ENCODE measurements at places on chromosomes 4 and X.

DNA sequence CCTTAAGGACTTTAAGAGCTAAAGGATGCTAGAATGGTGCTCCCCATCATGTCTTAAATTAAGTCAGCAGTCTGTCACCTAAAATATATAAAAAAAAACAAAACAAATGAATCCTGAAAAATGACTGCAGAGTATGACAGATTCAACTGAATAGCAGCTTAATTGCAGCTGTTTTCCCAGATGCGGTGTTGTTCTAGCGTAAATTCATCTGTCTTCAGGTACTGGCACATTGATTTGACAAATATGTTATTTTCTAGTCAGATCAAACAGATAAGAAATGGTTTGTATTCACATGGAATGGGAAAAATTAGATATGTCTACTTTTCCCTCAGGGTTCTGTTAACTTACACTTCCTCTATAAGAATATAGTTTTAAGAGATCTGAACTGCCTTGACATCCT is 211.7 kb downstream of the NAF1 start:
- no peaks in the 10 kb centered on the region for H3K27me3 ChIP-seq
- H3K4me3 ChIP-seq, result no peak overlapping the region
- no peak overlapping the region for H3K27ac ChIP-seq
- no peak for DNase-seq
- no peaks in the 10 kb centered on the region for H3K36me3 ChIP-seq

- H3K27me3 ChIP-seq, result no peaks in the 10 kb centered on the region
- peaks cover 4% of the 10 kb centered on the region for H3K4me1 ChIP-seq
- no peak overlapping the region for H3K4me3 ChIP-seq
Observed at GRCh38 chr4:105936901-105937300, 41.6 kb downstream of the NPNT start.

DNA sequence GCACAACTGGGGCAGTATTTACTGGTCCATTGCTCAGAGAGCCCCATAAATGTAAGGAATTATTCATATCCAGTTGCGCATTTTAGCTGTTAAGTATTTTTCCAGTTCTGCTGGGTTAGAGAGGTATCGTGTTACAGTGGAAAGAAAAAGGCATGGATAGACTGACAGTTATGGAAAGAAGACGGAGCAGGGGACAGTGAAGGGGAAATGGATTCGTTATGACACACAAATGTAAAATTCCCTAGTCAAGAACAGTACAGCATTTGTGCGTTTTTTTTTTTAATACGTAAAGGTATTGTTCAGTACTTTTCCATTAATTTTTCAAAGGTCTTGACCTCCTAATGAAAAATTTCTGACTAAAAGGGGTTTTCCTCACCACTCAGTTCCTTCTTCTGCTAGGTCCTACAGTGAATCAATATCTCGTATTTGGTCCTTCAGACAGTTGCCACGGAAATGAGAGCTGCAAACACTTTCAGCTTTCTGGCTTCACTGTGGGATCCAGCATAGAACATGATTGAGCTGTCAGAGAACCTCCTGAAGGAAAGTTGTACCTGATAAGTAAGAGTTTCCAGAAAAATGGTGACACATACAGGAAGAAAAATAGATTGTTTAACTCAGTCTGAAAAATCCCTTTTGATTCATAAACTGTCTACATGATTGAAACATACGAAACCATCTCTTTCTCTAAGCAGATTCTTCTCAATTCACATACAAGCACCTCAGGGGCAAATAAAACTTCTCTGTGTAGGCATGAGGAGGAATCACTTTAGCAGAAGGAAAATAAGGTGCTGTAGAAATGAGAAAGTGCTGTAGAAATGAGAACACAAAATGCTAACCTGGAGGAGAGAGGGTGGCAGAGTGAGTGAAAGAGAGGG is 21.8 kb upstream of the BBS12 start:
- H3K36me3 ChIP-seq, result no peaks in the 10 kb centered on the region
- H3K27ac ChIP-seq, result no peak overlapping the region
- H3K27me3 ChIP-seq, result no peaks in the 10 kb centered on the region
- H3K4me1 ChIP-seq, result peaks cover 22% of the 10 kb centered on the region
- no peak for DNase-seq
- no peak overlapping the region for H3K4me3 ChIP-seq

DNA sequence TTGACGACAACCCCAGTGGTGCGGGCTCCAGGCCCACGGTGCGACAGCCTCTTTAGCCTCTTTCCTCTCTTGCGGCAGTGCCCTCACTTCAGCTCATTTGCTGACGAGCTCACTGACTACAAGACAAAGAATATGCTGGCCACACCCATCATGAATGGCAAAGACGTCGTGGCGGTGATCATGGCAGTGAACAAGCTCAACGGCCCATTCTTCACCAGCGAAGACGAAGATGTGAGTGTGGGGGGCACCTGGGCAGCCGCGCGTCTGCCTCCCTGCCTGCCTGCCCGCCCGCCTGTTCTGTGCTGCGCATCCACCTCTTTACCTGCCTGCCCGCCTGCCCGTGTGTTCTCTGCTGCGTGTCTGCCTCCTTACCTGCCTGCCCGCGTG is 9.2 kb downstream of the PDE6B start:
- no peaks in the 10 kb centered on the region for H3K27me3 ChIP-seq
- H3K36me3 ChIP-seq, result no peaks in the 10 kb centered on the region
- no peaks in the 10 kb centered on the region for H3K4me1 ChIP-seq
- H3K4me3 ChIP-seq, result no peak overlapping the region
- no peak for DNase-seq
- no peak overlapping the region for H3K27ac ChIP-seq

DNA sequence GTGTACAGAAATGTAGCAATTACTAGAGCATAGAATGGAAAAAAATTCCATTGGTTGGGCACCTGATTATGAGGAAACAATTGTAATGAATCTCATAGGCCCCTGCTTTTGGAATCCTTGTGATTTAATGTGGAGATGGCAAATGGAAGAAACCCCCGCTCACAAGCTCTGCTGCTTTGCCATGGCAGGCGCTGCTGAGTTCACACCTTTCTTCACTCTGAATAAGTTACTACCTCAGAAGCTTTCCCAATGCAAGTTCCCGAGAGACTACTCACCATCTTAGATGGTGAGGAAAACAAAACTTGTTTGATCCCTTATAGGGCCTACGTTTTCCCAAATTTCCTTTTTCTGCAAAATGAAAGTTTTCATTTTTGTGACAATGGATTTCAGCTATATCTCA is 266.6 kb upstream of the TAPT1 start:
- DNase-seq, result no peak
- H3K27me3 ChIP-seq, result no peaks in the 10 kb centered on the region
- no peak overlapping the region for H3K27ac ChIP-seq
- H3K4me1 ChIP-seq, result no peaks in the 10 kb centered on the region

DNA sequence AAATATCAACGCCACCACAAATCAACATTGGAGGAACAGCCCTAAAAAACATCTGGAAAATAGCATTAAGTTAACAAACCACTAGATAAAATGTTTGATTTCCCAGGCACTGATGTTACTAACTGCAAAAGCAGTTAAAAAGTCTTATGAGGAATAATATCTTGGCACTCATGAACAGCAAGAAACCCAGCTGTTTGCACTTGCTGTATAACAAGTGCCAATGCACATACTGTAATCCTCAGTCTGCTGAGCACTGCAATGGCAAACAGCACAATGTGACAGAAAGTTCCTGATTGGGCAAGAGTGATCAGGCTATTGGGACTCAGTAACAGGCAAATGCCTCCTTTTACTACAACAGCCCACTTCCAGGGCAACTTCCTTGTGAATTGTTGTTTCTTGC is 20.8 kb upstream of the SEC24B start:
- no peak for DNase-seq
- H3K4me1 ChIP-seq, result no peaks in the 10 kb centered on the region
- H3K27me3 ChIP-seq, result no peaks in the 10 kb centered on the region
- no peak overlapping the region for H3K27ac ChIP-seq
- H3K4me3 ChIP-seq, result no peak overlapping the region
- H3K36me3 ChIP-seq, result no peaks in the 10 kb centered on the region

DNA sequence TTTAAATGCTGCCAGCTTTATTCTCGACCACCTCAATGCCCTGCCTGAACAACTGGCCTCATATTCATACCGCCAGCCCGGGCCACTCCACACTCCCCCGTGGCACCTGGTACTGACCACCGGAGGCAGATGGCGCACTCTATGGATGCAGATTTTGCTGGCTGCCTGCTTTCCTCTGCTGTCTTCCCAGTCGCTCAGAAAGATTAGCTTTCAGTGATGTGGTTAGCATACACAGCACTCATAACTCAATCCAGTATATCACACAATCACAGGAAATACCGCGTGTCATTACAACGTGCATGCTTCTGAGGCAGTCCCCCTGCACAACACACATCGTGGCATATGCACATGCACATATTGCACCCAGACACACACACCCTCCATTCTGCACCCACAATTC is 147.2 kb upstream of the BCOR start:
- H3K4me1 ChIP-seq, result no peaks in the 10 kb centered on the region

DNA sequence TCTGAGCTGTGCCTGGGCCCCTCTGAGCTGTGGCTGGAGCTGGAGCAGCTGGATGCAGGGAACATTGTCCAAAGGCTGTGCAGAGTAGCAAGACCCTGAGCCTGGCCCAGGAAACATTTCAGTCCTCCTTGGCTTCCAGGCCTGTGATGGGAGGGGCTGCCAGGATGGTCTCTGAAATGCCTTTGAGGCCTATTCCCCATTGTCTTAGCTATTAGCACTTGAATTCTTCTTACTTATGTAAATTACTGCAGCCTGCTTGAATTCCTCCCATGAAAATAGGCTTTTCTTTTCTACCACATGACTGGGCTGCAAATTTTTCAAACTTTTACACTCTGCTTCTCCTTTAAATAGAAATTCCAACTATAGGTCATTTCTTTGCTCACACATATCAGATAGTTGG is 349.8 kb upstream of the KLHL4 start:
- H3K27me3 ChIP-seq, result no peaks in the 10 kb centered on the region
- H3K27ac ChIP-seq, result no peak overlapping the region
- no peaks in the 10 kb centered on the region for H3K36me3 ChIP-seq

- H3K4me3 ChIP-seq, result no peak overlapping the region
- no peak for DNase-seq
- no peaks in the 10 kb centered on the region for H3K4me1 ChIP-seq
- no peak overlapping the region for H3K27ac ChIP-seq
- H3K27me3 ChIP-seq, result no peaks in the 10 kb centered on the region
Observed at GRCh38 chrX:149129767-149130166, 375.3 kb downstream of the IDS start.

- no peaks in the 10 kb centered on the region for H3K36me3 ChIP-seq
- H3K4me3 ChIP-seq, result no peak overlapping the region
- DNase-seq, result no peak
- no peak overlapping the region for H3K27ac ChIP-seq
- no peaks in the 10 kb centered on the region for H3K4me1 ChIP-seq
Observed at GRCh38 chrX:8672176-8672575, 59.8 kb downstream of the ANOS1 start.

DNA sequence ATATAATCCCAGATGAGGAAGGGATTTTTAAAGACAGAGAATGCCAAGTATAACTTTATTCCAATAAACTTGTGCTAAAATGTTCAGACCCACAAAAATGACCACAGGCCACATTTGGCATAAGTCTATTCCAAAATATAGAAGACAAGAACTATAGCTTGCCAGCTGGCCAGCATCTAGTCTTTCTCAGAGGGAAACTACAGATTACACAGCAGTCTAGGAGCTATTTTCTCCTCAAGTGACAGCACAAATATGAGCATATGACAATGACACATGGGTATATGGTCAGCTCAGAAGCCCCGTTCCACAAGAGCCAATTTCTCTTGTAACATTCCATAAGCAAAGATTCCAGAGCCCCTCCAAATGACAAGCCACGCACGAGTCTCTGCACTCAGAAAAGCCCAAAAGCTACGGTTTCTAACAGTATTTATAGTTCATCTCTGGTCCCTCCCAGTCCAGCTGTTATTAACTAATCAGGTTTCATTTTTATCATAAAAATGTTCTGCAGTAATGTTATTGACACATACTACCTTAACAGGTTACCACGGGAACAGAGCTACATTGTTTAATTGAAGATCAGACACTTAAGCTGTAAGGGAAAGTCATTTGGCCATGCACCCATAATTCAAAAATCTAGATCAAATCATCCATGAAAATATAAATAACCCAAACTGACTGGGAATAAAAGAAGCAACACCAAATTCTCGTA is 70.3 kb downstream of the RAB28 start:
- no peak overlapping the region for H3K27ac ChIP-seq
- H3K4me3 ChIP-seq, result no peak overlapping the region
- H3K4me1 ChIP-seq, result no peaks in the 10 kb centered on the region
- H3K36me3 ChIP-seq, result no peaks in the 10 kb centered on the region

GRCh38 chr4:159160242-159160641 is 57.4 kb downstream of the RAPGEF2 start:
- H3K27ac ChIP-seq, result no peak overlapping the region
- H3K4me3 ChIP-seq, result no peak overlapping the region
- DNase-seq, result no peak
- H3K27me3 ChIP-seq, result no peaks in the 10 kb centered on the region
- no peaks in the 10 kb centered on the region for H3K36me3 ChIP-seq

GRCh38 chrX:124433186-124433585 is 86.8 kb downstream of the SH2D1A start:
- H3K4me1 ChIP-seq, result no peaks in the 10 kb centered on the region
- DNase-seq, result no peak
- H3K27ac ChIP-seq, result no peak overlapping the region

DNA sequence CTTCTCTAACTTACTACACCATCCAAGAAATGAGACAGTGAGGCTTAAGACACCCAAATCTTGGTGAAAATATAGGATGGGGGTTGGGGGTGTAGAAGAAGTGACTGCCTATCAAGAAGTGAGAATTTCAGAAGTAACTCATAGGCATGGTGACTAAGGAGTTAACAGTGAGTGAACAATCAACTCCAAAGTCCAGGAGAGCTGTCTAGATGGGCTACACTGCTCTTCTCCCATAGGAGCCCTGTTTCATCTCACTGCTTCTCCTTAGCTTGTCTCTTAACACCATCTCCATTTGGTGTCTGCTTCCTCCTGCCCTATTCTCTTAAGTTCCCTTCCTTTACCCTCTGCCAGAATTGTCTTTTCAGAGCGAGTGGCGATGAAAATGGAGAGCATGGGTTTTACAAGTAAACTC is 22.7 kb downstream of the FABP2 start:
- H3K4me3 ChIP-seq, result peak overlapping the region; percentile 92
- H3K27me3 ChIP-seq, result no peaks in the 10 kb centered on the region
- H3K36me3 ChIP-seq, result no peaks in the 10 kb centered on the region
- no peaks in the 10 kb centered on the region for H3K4me1 ChIP-seq

- H3K27me3 ChIP-seq, result no peaks in the 10 kb centered on the region
- H3K27ac ChIP-seq, result no peak overlapping the region
- no peak overlapping the region for H3K4me3 ChIP-seq
- H3K36me3 ChIP-seq, result no peaks in the 10 kb centered on the region
- no peaks in the 10 kb centered on the region for H3K4me1 ChIP-seq
Observed at GRCh38 chr4:144350706-144351105, 210.2 kb upstream of the GYPA start.

- no peaks in the 10 kb centered on the region for H3K27me3 ChIP-seq
- H3K4me1 ChIP-seq, result no peaks in the 10 kb centered on the region
- no peak overlapping the region for H3K27ac ChIP-seq
- H3K36me3 ChIP-seq, result no peaks in the 10 kb centered on the region
- no peak overlapping the region for H3K4me3 ChIP-seq
Observed at GRCh38 chr4:173835903-173836302, 305.9 kb upstream of the HAND2 start.

- H3K27me3 ChIP-seq, result no peaks in the 10 kb centered on the region
- H3K27ac ChIP-seq, result no peak overlapping the region
- H3K4me3 ChIP-seq, result no peak overlapping the region
- H3K36me3 ChIP-seq, result no peaks in the 10 kb centered on the region
- H3K4me1 ChIP-seq, result no peaks in the 10 kb centered on the region
Observed at GRCh38 chrX:95383778-95384177, 1300.9 kb upstream of the DIAPH2 start.

Measured in GM12878 (cell line).